HCEC 1CT (cell line): ENCODE measurements at places on chromosomes 5 and 9.

- no peak for DNase-seq
These were observed 133.9 kb upstream of the ZNF618 start for GRCh38 chr9:113741886-113742854.

DNA sequence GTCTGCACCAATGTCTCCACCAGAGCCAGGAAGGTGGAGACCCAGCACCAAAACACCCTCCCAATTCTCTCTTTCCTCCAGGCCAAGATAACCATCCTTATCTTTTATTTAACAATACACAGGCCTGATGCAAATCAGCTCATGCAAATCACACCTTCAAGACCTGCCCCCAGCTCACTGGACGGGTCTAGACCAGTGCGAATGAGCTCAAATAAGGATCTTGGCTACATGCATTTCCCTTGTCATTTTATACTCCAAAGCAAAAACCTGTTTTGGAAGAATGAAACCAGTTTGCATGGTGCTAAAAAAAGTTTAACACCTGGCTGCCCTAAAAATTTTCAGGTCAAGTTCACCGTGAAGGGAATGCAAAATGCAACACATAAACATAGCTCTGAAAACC is 31.9 kb upstream of the DAPK1 start:
- DNase-seq = no peak

- no peak for DNase-seq
These were observed 34.7 kb upstream of the GFPT2 start for GRCh38 chr5:180387798-180388197.

- peak; percentile 30 for DNase-seq
These were observed 46.6 kb upstream of the TNC start for GRCh38 chr9:115164511-115164974.

GRCh38 chr9:17862101-17862500 is 283.2 kb downstream of the SH3GL2 start:
- DNase-seq = no peak

- DNase-seq = no peak
These were observed 142.7 kb upstream of the PPP1R26 start for GRCh38 chr9:135336722-135337527.

GRCh38 chr5:82419559-82420332 is 141.6 kb upstream of the RPS23 start:
- DNase-seq = no peak

- DNase-seq = no peak
These were observed 691.2 kb upstream of the CDH6 start for GRCh38 chr5:30502277-30502676.

GRCh38 chr5:138274189-138274853 is at the start of gene GFRA3:
Gene GFRA3, minus strand, starts transcription at chr5:138274621. Its CDS starts 197 bp downstream, at chr5:138274424.
- DNase-seq = no peak

DNA sequence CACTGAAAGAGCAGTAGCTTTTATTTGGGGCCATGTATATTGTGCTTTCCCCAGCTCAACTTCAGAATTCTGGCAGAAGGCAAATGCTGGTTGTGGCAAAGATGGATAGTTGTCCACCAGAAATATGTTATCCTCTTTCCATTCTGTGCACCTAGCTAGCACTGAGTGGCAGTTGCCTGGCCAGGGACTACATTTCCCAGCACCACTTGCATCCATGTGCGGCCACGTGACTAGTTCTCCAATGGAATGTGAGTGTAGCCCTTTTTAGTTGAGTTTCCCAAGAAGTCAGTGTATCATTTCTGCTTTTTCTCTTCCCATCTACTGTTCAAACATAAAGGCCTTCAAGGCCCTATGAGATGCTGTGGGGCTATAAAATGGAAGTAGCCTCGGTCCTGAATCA is 354.0 kb upstream of the CLINT1 start:
- DNase-seq = no peak

GRCh38 chr9:18362901-18363685 is 110.9 kb upstream of the ADAMTSL1 start:
- DNase-seq = peak; percentile 60

- DNase-seq = no peak
These were observed 23.0 kb downstream of the PCDHGC5 start for GRCh38 chr5:141511771-141512325.

DNA sequence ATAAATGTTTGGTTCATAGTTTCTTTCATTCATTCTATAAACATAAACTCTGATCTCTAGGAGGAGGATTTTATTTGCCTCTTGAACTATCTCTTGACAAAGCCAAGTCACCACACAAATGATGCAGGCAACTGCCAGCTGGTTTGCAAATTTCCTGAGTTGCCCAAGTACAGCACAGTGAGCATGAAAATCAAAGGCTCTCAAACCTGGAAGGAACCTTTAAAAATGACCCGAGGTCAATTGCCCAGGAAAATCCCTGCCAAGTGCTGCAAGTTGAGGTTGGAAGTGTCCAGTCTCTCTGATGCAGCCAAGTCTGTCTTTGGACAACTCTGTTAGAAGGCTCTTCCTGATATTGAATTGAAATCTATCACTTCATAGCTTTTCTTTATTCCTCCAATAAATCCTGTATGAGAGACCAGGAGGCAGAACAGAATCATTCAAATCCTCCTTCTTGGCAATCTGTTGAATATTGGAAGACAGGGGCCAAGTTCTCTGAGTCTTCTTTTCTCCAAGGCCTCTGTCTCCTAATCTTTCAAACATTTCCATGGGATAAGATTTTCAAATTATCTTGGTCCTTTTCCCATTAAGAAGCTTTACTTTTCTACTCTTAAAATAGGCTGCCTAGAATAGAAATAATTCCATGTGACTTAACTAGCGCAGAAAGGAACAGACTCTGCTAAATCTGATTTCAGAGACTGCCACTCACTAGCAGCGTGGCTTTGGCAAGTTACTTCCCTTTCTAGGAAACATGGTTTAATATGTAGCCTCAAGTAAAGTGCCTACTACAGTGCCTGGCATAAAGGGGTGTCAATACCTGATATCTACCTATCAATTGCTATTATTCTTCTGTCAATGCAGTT is 159.2 kb downstream of the SNX18 start:
- DNase-seq = no peak

- DNase-seq = no peak
These were observed 16.6 kb upstream of the SYNPO start for GRCh38 chr5:150623878-150624216.

DNA sequence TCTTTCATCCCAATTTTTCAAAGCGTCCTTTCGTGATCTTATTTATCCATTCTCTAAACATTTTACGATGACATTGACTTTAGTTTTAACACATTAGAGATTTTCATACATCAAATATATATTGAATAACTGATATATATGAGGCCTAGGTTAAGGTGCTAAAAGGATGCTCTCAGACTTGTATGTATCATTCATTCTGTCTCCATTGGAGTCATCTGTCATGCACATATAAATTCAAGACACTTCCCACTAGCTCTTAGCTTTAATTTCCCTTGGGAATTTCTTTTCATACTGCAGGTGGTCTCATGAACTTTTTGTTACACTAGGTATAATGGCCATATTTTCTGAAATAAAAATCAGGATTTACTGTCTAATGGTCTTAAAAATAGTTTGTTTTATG is 635.8 kb upstream of the C9orf72 start:
- DNase-seq = no peak

GRCh38 chr9:94915476-94916450 is 189.3 kb downstream of the AOPEP start:
- no peak for DNase-seq

DNA sequence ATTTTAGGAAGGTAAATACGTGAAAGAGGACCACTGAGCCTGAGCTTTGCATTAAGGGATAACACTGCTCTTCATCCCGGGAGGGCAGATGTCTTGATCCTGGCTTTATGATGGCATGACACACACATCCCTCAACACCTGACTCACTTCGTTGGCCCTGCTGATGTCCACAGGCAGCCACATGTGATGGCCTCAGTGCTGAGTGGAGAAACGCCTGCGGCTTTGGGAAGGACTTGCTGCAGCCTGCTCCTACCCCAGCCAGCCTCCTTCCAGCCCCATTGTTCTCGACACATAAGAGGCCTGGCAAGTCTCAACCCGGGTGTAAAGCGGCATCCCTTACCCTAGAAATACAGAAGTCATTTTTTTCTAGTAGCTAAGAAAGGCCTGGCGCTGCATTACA is 169.0 kb downstream of the SYK start:
- no peak for DNase-seq

- no peak for DNase-seq
These were observed 73.0 kb downstream of the TMEM161B start for GRCh38 chr5:88195636-88196035.

DNA sequence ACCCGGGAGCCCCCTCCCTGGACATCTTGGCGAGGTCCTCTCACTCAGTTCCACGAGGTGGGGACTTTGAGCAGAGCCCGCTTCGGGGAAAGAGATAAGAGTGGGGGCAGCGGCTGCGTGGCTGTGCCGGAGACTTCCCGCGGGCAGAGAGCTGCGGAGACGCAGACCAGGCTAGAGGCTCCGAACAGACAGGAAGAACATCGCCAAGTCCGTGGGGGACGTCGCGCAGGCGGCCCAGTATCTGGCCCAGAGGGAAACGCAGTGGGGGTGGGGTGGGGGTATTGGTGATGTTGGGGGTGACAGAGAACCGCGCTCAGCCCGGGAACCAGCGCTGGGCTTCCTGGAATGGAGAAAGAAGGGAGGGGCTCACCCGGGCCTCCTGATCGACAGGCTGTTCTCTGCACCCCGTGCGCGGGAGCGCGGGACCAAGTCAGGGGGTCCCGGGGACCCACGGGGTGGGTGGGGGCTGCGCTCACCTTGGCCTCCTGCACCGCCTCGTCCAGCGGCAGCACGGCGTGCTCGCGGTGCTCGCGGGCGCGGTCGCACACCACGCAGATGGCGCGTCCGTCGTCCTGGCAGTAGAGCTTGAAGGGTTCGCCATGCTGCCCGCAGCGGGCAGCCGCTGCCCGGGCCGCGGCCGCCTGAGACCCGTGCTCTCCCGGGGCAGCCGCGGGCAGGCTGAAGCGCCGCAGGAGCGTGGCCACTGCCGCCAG is 727 bp downstream of the TRIM7 start:
- DNase-seq = peak; percentile 14

DNA sequence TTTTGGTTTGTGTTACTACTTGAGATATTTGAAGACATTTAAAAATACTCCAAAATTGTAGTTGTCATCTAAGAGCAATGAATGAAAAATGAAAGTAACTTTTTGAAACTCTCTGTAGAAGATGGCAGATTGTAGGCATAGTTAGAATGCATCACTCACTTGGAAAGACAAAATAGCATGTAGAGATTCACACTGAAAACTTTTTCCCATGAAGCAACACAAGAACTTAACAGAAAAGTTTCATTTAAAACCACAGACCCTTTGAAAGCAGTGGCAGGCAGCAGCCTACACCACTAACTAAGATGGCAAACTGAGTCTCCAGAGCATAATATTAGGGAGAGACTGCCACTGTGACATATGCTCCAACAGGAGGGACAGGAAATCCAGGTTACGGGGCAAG is 18.9 kb upstream of the FAM174A start:
- no peak for DNase-seq

DNA sequence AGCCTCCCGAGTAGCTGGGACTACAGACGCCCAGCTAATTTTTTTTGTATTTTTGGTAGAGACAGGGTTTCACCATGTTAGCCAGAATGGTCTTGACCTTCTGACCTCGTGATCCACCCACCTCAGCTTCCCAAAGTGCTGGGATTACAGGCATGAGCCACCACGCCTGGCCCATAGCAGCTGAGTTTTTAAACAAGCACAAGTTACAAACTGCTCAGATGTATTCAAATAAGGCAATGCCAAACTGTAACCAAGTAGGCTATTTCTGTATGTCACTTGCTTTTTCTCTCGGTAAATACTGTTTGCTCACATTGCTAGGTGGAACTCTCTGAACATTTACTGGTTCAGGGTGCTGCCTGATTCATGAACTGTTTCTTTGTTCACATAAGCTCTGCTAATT is 799.3 kb upstream of the NUDT12 start:
- no peak for DNase-seq

DNA sequence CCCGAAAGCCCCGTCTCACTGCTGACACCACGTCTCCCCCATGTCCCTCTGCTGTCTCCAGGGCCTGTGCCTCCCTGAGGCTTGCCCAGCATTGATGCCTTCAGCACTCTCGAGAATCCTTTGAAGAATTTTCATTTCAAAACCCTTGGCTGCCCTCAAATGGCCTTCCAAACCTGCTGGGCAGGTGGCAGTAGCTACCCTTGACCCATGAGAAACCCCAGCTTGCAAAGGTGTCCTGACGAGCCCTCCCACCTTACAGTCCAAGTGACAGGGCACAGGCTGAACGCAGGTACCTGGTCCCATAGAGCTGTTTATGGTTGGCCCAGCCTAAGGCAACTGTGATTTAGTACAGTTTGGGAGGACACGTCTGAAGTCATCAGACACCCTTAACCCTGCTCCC is 97.2 kb upstream of the SPIN1 start:
- DNase-seq = no peak

DNA sequence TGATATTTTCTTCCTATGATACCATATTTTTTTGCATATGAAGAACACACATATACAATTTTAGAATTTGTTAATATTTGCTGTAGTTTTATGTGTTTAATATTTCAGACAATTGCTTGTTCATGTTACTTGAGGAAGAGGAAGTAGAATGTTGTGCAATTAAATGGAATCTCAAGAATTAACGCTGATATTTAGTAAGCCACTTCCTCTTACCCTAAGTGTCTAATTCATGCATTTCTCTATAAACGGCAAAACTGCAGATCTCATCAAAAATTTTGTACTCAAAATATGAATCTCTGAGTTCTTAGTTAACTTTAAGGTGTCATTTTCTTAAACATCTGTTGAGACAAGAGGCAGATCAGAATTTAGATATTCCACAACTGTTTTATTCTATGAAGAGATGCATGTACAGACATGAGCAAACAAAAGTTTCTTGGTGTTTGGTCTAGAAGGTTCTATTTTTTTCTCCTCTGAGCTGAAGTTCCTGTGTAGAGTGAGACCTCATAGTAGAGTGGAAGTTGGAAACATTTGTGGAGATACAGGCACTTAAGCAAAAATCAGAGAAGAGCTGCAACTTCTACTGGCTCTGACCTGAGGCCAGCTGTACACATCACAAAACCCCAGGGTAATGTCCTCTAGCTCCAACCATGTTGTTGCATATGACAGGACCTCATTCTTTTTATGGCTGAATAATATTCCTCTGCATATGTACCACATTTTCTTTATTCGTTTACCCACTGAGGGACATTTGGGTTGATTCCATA is 16.6 kb upstream of the TGFBI start:
- DNase-seq = peak; percentile 83

DNA sequence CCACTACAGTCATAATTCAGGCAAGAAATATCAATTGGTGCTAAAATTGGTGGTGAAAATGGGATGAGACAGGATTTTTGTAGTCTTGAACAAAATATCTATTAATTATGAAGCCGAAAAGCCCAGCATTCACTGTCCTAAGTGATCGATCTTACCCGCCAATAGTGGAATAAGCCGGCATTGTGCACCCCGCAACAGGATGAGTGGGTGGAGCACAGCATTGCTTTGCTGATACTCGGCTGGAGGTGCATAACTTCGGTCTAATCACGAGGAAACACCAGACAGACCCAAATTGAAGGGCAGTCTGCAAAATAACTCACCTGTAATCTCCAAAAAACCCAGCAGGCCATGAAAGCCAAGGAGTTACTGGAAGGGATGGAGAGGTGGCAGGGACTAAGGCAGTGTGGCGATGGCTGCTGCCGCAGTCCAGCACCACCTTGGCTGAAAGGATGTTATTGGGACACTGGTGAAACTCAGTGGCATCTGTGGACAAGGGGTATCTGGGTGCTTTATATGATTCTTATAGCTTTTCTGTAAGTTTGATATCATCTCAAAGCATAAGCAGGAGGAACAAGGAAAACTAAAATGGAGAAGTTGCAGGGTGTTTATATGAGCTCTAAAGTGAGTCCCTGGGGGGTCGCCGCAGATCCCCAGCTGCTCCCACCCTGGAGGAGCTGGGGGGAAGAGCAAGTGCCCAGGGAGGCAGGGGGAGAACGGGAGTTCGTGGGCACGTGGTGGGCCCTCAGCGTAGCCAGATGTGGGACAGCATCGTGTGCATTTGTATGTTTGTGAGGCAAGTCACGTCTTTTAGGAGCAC is 45.2 kb downstream of the AHRR start:
- DNase-seq = no peak
